ENCODE measurements at places on chromosomes 2 and 18. TPM values are rescaled to one million over a fixed set of nuclear protein-coding genes. Genes with fewer than 3 reads are reported as not detected.

The RUFY4 gene
- not detected for total RNA-seq

The CD302 gene
- 19.3 TPM for total RNA-seq

The TDRD15 gene
- not detected for total RNA-seq

The GDF7 gene
- total RNA-seq, result 9.0 TPM

The ABCG5 gene
- not detected for total RNA-seq

The VSNL1 gene
- not detected for total RNA-seq

The OR6B2 gene
- not detected for total RNA-seq

DNA sequence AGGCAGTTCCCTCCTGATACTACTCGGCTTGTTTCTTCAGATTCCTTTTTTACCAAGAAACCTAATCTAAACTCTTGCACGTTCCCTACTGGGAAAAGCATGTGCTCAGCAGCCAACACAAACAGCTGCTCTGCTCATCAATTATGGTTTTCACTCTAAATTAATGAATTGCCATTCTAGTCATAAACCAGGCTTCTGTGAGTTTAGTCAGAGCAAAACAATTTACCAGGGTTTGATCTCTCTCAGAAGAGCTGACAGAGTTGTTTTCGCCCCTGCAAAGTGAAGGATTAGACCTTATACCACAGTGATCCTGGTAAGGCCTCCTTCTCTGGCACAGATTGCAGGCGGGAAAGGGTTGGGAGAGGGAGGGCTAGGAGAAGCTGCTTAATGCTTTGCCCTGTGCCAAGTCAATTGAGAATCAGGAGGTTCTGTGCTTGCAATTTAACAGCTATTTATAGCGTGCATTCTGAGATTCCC lies 57.2 kb downstream of the REEP1 start:
- DNase-seq, result peak; percentile 21

GRCh38 chr2:164522561-164522981 lies 98.7 kb downstream of the GRB14 start:
- DNase-seq, result no peak

GRCh38 chr2:118834440-118834810 lies 13.0 kb downstream of the EN1 start:
- DNase-seq, result no peak

DNA sequence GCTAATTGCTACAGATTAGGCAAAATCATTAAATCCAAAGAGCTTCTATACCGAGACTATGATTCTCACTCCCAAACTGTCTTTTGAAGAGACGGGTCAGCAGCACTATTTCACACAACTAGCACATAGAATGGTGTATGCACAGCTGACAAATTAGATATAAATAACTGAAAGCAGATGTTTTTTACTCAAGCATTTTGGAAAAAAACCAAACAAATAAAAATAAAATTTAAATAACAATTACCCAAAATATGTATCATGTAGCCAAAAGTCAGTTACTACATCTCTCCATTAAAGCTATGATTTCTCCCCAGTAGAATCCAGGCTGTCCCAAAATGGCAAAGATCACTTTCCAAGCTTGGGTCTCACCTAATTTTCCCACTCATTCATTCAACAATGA lies 107.9 kb downstream of the TMEM163 start:
- DNase-seq, result no peak

GRCh38 chr2:175619179-175620045 lies 382.7 kb downstream of the LNPK start:
- DNase-seq, result no peak

DNA sequence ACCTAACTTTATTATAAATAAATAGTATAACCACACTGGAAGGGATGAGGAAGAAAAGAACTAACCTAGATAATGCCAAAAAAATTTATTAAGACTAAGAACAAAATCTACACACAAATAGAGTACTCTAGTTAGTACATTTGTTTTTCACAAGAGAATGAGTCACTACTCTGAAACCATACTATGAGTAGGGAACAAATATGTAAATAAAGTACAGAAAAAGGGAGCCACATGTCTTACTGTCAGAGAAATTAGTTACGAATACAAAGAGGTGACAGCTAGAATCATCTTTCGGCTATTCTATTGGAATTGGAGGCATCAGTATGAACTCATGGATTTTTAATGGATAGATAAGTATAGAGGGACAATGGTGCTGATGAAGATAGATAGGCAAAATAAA lies 150.5 kb downstream of the COPS8 start:
- DNase-seq, result no peak

GRCh38 chr2:239807568-239807967 lies 217.6 kb downstream of the NDUFA10 start:
- DNase-seq, result peak; percentile 54

DNA sequence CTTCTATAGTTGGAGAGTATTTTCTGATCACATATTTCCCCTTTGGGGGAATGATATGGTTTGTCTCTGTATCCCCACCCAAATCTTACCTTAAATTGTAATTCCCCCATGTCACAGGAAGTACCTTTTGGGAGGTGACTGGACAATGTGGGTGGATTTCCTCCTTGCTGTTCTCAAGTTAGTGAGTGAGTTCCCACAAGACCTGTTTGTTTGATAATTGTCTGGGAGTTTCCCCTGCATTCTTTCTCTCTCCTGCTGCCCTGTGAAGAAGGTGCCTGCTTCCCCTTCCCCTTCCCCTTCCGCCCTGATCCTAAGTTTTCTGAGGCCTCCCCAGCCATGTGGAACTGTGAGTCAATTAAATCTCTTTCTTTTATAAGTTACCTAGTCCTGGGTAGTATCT lies 222.7 kb upstream of the SLC39A10 start:
- DNase-seq, result no peak

GRCh38 chr2:241818943-241819270 lies 9.9 kb downstream of the NEU4 start:
- DNase-seq, result no peak
